A549 treated with ZK216348 at 1 μM for 4 hours (cell line): ENCODE measurements at places on chromosomes 7 and 10. TPM values are rescaled to one million over a fixed set of nuclear protein-coding genes. Genes with fewer than 3 reads are reported as not detected.

ANKRD1 gene
- 14.1 to 41.9 TPM (median 20.0 TPM) in 5 replicates for total RNA-seq

WNT8B gene
- 0.07 TPM in 1 of 5 replicates, not detected in the others for total RNA-seq

RELN gene
- total RNA-seq: 0.01 TPM in 1 of 5 replicates, not detected in the others

ITPRID1 gene
- total RNA-seq: not detected in 5 replicates

ACHE gene
- total RNA-seq: 1.4 to 3.7 TPM (median 3.6 TPM) in 5 replicates

GPR15LG gene
- not detected in 5 replicates for total RNA-seq

SLC29A3 gene
- 18.0 to 26.4 TPM (median 21.5 TPM) in 5 replicates for total RNA-seq
